ENCODE measurements at places on chromosomes 2 and 18. TPM values are rescaled to one million over a fixed set of nuclear protein-coding genes. Genes with fewer than 3 reads are reported as not detected.

Gene HOXD12
- not detected for total RNA-seq

Gene EGR4
- 0.54 TPM for total RNA-seq

DNA sequence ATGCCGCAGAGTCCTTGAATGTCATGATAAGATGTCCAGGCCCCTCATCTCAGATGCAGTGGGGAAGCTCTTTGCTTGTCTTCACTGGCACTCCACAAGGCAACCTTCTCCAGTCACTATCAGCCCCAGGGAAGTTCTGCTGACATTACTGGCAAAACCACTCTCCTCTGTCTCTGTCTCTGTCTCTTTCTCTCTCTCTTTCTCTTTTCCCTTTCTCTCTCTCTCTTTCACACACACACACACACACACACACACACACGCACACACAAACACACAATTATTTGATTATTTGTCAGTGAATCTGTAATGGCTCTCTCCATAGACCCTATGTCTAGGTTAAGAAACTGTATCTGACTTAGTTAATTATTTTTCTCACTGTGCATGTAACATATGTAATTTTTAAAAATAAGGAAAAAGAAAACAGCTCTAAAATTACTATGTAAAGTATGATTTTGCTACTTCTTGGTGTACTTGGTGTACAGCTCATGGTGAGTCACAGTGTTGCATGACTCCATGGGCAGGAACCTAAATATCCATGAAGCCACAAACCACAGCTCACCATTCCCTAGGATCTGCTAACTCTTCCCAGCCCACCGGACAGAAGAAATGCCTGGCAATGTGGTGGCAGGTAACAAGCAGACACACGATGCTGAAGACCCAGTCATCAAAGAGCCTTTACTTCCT lies 594.9 kb upstream of the ID2 start:
- no peak for DNase-seq

DNA sequence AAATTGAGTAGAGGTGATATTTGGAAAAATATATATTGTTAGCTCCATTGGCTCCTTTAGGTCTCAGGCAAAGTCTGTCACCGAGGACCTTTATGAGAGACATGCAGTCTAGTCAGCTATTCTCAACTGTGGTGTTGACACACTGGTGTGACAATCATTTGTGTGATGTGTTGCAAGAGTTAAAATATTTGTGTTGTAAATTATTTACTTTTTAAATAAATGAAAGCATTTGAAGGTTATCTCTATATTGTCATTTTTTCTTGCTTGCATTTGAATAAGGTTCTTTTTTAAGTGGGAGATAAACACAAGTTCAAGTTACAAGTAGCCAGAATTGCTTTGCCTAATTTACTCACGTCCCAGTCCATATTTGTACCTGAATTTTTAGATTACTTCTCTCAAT lies 4.3 kb downstream of the REL start:
- no peak for DNase-seq

GRCh38 chr2:196226707-196227065 lies 55.3 kb upstream of the STK17B start:
- DNase-seq = no peak

Gene PROKR1
- total RNA-seq = under 0.01 TPM

All from hematopoietic multipotent progenitor cell (in vitro differentiated cells).